Activated CD8-positive, alpha-beta memory T cell treated with anti-CD3 and anti-CD28 coated beads, Interleukin-2, amount 50 U/mL, for 4 hours (primary cell): ENCODE measurements at places on chromosomes 1 and 21.
A peak's percentile ranks its signal among the peaks of the same experiment; 100 is the strongest.

DNA sequence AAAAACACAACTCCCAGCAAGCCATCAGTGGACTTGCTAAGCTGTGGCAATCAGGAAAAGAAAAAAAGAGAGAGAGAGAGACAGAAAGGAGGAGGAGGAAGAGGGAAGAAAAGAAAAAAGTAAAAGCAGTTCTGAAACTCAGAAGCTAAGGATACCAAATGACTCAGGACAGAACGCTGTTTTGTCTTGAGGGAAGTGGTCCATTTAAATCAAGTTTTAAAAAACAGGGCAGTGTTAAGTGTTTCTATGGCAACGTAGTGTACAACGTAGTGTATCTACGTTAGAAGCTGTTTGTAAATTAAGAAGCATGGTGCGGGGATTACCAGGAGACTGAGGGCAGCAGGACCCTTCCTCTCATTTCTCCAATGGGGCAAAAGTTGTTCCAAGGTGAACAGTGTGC is 5.8 kb downstream of the ADORA3 start:
- DNase-seq: no peak

GRCh38 chr1:181783208-181783607 is 278.3 kb downstream of the ZNF648 start:
- no peak for DNase-seq

DNA sequence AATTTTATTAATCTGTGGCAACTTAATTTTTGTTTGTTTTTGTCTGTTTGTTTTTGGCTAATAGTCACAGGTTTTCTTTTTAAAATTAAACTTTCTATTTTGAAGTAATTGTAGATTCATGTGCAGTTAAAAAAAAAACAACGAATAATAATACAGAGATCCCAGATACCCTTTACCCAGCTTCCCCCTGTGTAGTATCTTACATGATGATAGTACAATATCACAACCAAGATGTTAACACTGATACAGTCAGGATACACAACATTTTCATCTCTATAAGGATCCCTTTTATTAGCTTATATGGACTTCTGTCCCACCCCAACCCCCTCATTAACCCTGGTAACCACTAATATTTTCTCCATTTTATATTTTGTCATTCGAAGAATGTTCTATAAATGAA is 5.9 kb downstream of the VPS45 start:
- no peak for DNase-seq

GRCh38 chr1:19661721-19662228 is 2.9 kb upstream of the HTR6 start:
- no peak for DNase-seq

GRCh38 chr1:231144416-231145193 is 17.3 kb upstream of the TRIM67 start:
- no peak for DNase-seq

- DNase-seq: no peak
Measured at GRCh38 chr1:145908653-145909052, 1.2 kb downstream of the ITGA10 start.

DNA sequence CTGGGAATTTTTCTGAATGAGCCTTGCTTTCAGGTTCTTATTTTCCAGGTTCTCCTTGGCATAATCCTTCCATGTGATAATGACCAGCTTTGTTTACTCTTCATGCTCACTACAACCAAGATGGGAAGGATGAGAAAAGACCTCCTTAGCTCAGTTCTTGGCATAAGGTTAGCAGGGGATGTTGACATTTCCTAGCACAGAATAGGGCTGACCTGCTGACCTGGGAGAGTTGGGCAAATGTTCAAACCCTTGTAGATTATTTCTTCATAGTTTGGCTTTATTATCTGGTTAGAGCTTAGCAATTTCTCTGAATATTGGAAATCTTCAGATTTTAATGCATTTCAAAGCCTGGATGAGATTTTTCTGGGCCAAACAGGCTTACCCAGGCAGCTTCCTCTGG is 23.6 kb upstream of the SYT6 start:
- no peak for DNase-seq

DNA sequence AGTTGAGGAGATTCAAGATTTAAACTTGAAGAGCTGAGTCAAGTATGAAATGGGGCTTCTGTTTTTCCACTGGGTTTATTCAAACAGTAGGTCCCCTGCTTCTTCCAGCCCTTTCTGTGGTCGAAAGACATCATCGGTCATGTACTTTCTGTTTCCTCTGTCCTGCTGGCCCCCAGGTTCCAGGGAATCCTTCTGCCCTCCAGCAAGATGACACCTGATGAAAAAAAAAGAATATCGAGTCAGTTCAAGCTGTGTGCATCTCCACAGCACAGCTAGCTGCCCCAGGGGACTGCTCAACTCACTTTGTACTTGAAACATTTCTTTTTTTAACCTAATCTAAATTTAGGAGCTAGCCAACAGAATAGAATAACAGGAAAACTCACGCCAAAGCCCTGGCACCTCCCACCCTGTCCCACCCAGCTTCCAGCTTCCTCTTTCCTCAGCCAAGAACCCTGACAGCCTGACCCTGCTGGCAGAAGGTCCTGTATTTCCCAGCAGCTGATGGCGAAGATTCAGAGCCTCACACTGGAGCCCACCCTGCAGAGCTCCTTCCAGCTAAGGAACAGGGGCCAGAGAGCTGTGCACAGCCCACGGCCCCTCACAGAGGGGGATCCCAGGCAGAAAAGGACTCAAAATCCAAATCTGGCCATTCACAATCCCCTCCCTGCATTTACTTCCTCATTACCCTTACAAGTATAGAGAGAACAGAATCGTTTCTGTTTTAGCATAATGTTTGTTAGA is 176.5 kb downstream of the PSMG1 start:
- no peak for DNase-seq

DNA sequence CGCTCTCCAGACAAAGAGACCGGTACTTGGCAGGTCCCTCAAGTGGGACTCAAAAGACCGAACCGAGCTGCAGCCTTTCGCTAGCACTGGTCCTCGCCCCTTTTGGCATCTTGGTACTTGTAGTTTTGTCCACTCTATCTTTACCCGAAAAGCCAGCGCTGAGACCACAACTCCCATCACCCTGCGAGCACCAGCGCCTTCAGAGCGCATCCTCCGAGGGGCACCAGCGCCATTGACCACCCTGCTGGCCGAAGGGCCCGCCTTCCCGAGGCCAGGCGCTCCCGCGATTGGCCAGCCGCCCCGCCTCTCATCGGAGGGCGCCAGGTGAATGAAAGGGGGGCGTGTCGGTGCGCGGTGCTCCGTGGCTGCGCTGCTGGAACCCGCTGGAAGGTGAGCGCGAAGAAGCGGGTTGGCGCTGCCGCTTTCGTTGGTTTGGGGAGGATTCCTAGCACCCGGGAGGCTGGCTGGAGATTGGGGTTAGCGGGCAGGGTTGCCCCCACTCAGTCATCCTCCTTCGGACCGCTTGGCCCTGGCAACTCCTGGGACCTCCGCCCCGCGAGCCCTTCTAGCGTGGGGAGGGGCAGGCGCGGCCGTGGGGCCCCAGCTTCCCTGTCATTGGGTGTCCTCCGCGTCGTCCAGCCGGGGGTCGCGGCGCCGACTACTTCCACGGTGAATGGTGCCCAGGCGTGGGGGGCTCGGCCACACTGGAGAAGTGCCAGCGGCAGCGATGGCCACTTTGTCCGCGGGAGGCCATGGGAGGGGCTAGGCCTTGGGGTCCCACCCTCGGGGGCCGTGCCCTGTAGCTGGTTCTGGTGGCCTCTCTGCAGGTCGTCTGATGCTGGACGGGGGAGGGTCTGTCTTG is at the start of gene ZBTB8B:
ZBTB8B (plus strand) TSS at position 357 of the 862 bp plus-strand sequence. CDS start 5,553 bp downstream, outside the sequence.
- peak; percentile 45 for DNase-seq

DNA sequence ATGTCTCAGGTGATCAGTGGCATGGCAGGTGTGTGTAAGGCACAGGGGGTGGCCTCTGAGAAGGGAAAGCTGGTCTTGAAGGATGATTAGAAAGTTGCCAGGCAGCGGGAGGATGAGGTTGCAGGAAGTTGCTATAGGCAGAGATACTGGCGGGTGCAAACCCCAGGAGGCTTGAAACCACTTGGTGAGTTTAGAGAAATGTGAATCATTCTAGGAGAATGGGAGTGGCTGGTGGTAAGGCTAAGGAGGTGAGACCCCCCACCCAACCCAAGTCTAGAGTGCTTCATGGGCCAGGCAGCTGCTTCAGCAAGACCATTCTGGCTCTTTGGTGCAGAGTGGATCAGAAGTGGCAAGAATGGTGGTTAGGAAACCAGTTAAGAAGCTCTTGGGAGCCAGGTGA is 9.0 kb downstream of the SH2D2A start:
- DNase-seq: no peak

- no peak for DNase-seq
Measured at GRCh38 chr1:80059940-80060339, 1053.4 kb upstream of the ADGRL4 start.

DNA sequence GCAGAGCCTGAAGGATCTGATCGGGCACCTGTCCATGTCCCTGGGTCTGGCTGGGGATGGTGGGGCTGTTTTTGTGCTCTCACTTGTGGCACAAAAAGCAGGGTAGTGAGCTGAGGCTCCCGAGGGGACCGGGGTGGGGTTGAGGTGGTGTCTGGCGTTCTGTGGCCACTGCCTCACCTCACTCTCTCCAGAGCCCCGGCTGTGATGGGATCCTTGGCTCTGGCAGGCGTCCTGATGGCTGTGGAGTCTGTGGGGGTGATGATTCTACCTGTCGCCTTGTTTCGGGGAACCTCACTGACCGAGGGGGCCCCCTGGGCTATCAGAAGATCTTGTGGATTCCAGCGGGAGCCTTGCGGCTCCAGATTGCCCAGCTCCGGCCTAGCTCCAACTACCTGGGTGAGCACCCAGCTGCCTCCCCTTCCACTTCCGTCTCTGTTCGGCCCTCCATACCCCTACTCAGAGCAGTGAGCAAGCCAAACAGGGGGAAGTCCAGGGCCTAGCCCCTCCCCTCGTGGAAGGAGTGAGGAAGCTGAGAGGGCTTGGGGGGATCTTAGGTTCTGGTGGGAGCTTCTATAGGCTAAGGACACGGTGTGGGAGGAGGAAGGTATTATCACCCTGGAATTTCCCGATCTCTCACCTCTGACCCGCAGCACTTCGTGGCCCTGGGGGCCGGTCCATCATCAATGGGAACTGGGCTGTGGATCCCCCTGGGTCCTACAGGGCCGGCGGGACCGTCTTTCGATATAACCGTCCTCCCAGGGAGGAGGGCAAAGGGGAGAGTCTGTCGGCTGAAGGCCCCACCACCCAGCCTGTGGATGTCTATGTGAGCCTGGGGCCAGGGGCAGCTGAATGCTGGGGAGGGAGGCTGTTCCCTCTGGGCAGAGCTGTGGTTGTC is 7.0 kb downstream of the ADAMTSL4 start:
- DNase-seq: no peak

DNA sequence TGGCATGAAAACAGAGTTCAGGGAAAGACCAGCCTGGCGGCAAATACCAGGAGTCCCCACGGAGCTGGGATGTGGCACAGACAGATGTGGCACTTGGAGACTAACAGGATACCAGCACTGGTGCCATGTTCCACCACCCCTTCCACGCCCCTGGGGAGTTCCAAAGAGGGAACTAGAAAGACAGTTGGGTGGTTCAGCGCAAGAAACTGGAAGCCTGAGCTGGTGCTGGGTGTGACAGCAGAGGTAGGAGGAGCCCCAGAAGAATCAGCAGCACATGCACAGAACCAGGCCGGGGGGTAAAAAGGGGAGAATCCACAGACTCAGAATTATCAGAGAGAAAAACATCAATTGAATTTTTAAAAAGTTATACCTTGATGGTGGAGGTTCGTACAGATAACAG is 22.4 kb downstream of the DDX20 start:
- no peak for DNase-seq

DNA sequence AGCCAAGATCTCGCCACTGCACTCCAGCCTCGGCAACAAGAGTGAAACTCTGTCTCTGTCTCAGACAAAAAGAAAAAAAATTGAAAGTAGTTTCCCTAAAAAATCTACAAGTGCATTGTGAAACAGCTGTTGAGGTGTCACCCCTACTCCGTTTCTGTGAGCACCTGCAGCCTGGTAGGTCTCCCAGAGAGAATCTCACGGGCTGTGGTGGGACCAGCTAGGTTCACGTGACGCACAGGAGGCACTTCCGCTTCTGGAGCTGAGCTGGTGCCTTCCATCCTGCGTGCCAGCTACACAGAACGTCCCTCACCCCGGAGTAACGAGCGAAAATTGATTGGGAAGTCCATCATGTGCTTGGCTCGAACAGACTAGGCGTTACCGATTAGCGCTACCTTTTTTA is 66.8 kb downstream of the COL24A1 start:
- no peak for DNase-seq

- no peak for DNase-seq
Measured at GRCh38 chr1:54475946-54476516, 69.8 kb upstream of the SSBP3 start.

DNA sequence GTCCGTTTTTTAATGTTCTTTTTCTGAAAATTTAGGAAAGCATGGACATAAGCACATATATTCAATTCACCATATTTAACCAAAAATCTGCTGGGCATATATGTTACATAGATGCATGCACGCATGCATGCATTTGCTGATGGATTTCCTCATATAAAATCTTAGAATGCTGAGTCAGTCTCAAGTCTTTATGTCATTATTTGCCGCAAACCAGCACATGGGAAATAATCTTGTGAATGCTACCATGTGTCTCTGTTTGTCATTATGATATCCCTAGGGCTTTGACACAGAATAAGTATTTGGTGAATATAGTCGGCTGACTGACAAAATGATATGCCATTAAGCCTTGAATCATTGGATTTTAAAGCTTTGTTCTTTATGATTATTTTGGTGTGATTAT is 776.5 kb downstream of the KCNT2 start:
- DNase-seq: no peak

DNA sequence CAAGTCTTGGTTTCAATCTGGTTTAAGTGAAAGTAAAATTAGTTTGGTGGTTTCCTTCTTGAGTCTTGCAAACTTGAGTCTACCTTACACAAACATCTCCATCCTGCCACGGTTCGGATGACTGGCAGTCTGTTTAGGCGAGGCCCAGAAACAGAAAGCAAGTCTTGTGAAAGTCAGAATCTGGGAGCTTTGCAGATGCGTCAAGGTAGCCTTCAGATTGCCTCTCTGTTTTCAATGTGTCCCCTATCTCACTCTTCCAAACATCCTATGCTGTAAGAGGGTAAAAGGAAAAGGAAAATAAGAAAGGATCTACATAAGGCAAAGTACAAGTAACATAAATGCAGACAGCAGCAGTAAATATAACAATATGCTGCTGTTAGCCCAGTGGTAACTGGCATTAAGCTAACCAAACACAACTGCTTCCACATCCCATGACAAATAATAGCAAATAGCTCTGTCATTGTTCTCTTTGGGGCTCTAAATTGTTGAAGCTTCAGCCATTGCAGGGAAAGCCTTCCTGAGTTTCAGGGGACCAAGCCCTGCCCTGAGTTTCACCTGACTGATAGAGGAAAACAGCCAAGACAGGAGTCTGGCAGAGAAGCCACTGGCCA is 26.2 kb upstream of the C1orf105 start:
- peak; percentile 57 for DNase-seq

DNA sequence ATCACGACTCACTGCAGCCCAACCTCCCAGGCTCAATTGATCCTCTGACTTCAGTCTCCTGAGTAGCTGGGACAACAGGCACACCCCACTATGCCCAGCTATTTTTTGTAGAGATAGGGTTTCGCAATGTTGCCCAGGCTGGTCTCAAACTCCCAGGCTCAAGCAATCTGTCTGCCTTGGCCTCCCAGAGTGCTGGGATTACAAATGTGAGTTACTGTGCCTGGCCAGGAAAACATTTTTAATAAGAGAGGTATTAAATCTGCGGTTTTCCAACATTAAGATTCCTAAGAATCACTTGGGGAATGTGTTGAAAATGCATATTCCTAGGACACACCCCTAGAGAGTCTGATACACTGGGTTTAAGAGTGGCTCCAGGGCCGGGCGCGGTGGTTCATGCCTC is 8.7 kb downstream of the CSF1 start:
- DNase-seq: no peak

- no peak for DNase-seq
Measured at GRCh38 chr1:36693161-36693525, 210.4 kb upstream of the CSF3R start.
